ENCODE measurements at places on chromosomes 6 and 20. TPM values are rescaled to one million over a fixed set of nuclear protein-coding genes. Genes with fewer than 3 reads are reported as not detected.

The ZBTB12 gene
- 25.7 TPM for total RNA-seq

- no peak for DNase-seq
Measured at GRCh38 chr6:36852481-36853147, 13.4 kb upstream of the CPNE5 start.

The LY6G6D gene
- not detected for total RNA-seq

DNA sequence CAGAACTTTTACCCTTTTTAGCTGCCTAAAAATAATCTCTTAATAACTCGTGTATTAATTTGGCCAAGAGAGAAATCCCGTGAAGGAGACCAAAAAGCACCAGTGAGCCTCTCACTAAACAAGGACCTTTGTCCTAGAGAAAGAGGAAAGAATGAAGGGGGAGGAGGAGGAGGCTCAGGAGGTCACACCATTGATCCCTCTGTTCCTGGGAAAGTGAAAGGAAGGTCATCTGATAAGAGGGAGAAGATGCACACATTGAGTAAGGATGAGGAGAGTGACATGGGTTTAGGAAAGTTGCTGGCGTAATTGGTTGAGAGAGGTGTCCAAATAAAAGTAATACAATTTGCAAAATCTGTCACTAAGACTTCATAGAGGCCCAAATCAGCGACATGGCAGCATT, 49.2 kb downstream of the HLA-DPB1 start:
- DNase-seq, result no peak

- DNase-seq, result no peak
Measured at GRCh38 chr6:44311767-44312166, 1.4 kb downstream of the AARS2 start.

DNA sequence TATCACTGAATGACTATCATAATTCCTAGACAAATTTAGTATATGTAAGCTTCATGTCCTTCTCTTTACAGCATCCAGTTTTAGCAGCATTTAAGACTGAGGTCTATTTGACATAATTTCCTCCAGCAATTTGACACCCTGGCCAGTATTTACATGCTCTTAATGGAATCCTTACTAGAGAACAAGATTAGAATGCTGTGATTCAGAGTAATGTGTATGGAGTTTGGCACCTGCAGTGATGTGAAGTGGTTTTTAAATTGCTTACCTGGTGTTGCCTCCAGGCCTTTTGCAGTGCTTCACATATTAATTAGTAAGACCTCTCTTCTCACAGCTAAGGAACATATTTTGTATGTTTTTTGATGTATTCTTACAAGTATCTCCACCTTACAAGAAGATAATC, 9.8 kb downstream of the NKX2-4 start:
- no peak for DNase-seq

The DSP gene
- 6.9 TPM for total RNA-seq

DNA sequence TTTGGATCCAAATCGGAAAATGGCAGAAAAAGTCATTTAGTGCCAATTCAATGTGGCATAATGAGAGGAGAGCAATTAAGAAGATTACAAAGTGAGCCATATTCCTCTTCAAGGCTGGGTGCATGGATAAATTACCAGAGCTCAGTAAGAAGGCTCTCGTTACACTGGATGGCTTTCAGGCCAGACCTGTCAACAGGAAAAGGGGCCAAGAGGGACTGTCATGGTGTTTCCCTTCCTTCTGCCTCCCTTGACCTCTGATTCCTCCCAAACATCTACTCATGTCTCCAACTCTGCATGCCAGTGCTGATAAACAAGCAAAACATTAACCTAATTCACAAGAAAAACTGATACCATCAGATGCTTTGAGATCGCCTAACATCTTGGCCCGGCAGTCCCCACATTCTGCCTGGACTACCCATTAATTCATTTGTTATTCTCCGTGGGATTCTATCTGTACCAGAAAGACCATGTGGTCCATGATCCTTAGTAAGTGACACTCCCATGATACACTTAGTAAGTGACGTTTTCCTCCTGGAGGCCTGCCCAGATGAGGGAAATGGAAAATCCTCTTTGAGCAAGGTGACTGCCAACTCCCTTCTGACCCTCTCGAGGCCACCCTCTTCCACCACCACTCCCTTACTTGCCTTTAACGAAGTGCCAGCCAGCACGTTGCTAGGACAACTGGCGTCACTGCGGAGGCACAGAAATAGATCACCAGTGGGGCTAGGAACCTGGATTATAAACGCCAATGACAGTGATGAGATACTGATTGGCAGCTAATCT, 239.2 kb downstream of the GMPR start:
- no peak for DNase-seq

The PRDM13 gene
- total RNA-seq, result not detected

DNA sequence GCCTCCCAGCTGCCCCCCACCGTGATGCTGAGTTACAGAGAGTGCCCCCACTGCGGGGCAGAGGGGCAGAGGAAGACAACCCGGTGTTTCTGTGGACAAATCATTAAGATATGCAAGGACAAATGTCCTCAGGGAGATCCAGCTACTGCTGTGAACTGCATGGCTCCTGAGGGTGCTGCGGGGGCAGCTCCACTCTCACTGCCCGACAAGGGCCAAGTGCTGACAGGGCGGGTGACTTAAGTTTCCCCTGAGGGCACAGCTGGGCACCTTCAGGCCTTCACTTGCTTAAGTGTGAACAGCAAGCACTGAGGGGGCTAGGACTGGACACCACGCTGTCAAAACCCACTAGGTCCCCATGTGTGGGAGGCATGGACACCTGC, 26.2 kb upstream of the TCFL5 start:
- no peak for DNase-seq

DNA sequence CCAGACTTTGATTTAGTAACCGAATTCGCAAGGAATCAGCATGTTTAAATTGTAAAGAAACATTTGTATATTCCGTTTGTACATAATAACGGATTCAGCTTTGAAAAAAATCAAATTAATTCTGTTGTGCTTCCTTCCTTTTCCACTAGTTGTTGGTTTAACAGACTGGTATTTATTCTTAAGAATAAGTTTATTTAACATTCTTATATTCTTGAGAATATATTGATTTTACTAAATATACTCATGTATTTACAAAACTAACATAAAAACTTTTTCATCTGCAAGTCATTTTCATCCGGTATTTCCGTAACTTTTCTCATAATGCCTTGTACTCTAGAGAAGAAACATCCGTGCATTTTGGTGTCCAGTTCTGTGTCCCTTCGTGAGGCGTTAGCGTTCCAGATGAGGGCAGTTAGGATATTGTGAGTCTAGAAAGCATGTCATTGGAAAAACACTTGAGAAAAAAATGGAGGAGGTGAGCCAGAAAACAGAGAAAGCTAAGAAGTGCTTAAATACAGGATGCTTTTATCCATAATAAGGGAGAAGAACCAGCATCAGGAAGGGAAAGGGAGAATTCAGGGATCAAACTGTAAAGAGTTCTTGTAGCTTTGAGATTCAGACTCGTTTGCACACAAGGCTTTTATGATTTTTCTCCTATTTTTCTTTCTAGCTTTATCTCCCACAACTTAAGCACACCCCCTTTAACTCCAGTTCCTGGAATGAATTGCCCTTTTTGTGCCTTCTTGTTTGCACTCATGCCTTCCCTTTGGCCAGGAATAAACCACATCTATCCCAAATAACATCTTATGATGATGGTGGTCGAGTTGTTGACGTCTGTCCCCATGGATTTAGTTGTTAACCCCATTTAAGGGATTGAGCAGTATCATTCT, 1.8 kb downstream of the WRNIP1 start:
- DNase-seq, result no peak

- no peak for DNase-seq
Measured at GRCh38 chr6:107628878-107629277, 139.0 kb downstream of the SOBP start.

The PROKR2 gene
- 8.6 TPM for total RNA-seq

The RBM39 gene
- 450 TPM for total RNA-seq

- DNase-seq, result no peak
Measured at GRCh38 chr6:41247288-41247865, 19.2 kb downstream of the TREML4 start.

- DNase-seq, result no peak
Measured at GRCh38 chr20:47585087-47585747, 83.5 kb downstream of the NCOA3 start.

DNA sequence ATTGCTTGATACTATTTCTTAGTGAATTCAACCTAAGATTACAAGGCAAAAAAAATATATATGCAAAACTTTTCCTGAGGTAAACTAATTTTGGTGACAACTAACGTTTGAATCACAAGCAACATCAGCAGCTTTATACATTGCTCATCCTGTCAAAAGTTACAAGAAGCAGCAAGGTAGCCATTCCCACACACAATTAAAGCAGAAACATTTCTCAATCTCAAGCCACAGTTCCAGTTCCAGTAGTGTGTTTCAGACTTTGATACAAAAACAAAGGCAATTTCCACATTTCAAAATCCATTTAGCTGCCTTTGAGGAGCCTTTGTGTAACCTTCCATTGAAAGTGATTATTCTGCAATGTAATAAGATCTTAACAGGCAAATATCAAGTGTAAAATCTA, 191.0 kb downstream of the WDR27 start:
- no peak for DNase-seq

- DNase-seq, result no peak
Measured at GRCh38 chr6:7939864-7940228, 29.3 kb upstream of the TXNDC5 start.

- DNase-seq, result no peak
Measured at GRCh38 chr6:45012687-45013086, 315.4 kb upstream of the RUNX2 start.

- DNase-seq, result no peak
Measured at GRCh38 chr6:80522576-80522975, 416.1 kb downstream of the BCKDHB start.

- DNase-seq, result no peak
Measured at GRCh38 chr6:164749221-164750064, 560.0 kb downstream of the C6orf118 start.

The IL20RA gene
- total RNA-seq, result 0.41 TPM

GRCh38 chr20:3543901-3544507, 73.2 kb downstream of the ATRN start:
- DNase-seq, result no peak

GRCh38 chr6:11263291-11263775, 30.9 kb upstream of the NEDD9 start:
- DNase-seq, result no peak

The TENT5A gene
- total RNA-seq, result 4.1 TPM

DNA sequence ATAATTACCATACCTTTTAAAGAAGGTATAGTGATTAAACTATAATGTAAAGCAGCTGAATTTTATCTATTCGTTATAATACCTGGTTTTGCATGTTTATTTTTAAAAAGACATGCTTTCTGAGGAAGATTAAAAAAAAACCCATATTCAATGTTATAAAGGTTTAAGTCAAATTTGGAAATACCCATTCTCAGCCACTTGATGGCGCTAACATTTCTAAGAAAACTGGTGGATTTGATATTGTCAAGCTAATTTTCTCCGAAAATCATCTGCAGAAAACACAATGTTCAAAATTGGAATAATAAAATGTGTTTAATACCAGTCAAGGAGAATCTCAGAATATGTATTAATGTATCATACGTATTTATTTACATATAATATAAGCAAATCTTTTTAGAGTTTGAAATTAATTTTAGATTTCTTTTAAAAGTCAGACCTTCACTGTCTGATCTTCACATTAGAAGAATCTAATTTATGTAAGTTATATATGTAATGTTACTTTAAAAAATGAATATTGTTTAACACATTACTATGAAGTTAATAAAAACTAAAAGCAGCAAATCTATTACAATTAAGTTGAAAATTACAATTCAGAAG, 35.0 kb downstream of the SHPRH start:
- no peak for DNase-seq

DNA sequence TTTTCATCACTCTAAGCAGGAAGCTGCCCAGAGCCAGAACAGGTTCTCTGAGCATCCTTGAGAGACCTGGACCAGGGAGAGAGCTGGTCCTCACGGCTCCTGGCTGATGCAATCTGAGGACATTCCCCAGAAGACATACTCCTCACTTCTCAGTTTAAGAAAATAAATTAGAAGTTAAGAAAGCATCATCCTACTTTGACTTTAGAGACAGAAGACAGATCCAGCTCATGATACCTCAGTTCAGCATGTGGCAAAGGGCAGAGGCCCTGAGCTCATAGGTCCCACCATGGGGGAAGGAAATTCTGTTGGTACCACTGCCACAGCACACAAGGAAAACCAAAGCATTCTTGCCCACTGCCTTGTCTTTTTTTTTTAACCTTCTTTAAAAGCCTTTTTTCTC, 378.1 kb upstream of the JARID2 start:
- DNase-seq, result no peak

GRCh38 chr6:163729127-163729872, 314.8 kb downstream of the QKI start:
- DNase-seq, result no peak

GRCh38 chr20:25336561-25337422, 53.8 kb downstream of the ABHD12 start:
- no peak for DNase-seq

GRCh38 chr20:17452441-17452840, 78.7 kb downstream of the BFSP1 start:
- no peak for DNase-seq

DNA sequence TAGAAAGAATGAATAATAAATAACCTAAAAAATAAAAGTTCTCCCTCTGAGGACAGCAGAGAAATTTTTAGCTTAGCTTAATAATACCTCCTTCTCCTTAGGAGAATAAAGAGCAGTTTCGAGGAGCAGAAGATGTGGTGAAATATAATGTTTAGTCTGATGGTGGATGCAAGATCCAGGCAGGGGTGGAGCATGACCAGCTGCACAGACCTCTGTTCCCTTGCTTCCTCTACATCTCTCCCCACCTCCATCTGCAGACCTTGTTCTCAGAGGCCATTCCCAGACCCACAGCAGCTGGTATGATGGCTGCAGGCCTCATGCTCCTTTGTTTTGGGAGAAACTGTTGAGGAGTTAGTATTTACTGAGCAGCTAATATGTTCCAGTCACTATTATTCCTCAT, 1.5 kb downstream of the BTN3A2 start:
- no peak for DNase-seq

The TNFRSF6B gene
- not detected for total RNA-seq

GRCh38 chr6:156508126-156508525, 269.1 kb upstream of the ARID1B start:
- no peak for DNase-seq

GRCh38 chr6:149988550-149989346, 25.0 kb downstream of the ULBP1 start:
- DNase-seq, result no peak

GRCh38 chr6:159260208-159260607, 91.0 kb downstream of the FNDC1 start:
- DNase-seq, result no peak

The GPX5 gene
- total RNA-seq, result not detected

Data from frontal cortex (tissue), 4 donors.